ENCODE measurements at places on chromosomes 5 and 9.

DNA sequence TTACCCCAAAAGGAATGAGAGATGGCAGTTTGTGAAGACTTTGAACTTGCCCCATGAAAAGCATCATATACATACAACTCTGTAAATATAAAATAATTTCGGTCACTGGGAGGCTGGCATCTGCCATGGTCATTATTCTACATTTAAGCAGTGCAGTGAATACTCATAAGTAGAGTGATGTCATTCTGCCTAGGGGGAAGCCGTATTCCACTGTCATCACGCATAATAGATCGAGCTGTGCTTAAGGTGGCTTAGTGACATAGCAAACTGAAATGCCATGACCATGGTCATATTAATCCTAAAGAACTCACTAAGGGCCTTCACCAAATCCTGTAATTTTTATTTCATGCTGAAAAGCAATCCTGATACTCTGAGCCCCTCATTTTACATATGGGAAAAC lies 42.4 kb upstream of the NR4A3 start:
- no peak for DNase-seq

- no peak for DNase-seq
Observed at GRCh38 chr5:166594567-166594966, 1696.9 kb upstream of the WWC1 start.

- DNase-seq: no peak
Observed at GRCh38 chr5:66643387-66643786, 47.2 kb downstream of the MAST4 start.

- DNase-seq: peak; percentile 19
Observed at GRCh38 chr9:134475011-134475790, 148.9 kb downstream of the RXRA start.

- DNase-seq: no peak
Observed at GRCh38 chr5:134837530-134838181, 8.1 kb upstream of the C5orf24 start.

GRCh38 chr5:56649569-56649968 lies 165.8 kb upstream of the MAP3K1 start:
- DNase-seq: no peak

- no peak for DNase-seq
Observed at GRCh38 chr5:573976-574375, 38.2 kb upstream of the CEP72 start.

- no peak for DNase-seq
Observed at GRCh38 chr5:116930616-116931015, 356.0 kb upstream of the SEMA6A start.

DNA sequence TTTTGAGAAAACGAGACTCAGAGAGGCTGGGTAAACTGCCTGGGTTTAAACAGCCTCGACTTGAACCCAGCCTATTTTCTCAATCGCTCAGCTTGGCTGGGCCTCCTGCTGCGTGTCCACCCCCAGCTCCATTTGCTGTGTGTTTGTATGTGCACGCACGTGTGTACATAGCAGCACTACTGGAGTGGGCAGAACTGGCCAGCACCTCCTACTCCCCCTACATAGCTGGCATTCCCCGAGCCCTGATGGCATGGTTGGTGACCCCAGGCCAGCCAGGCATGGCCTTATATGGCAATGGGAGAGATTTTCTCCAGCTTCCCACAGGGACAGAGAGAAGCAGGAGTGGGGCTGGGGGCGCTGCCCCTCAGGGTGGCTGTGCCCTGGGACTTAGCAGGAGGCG lies 4.1 kb downstream of the AIF1L start:
- no peak for DNase-seq

- no peak for DNase-seq
Observed at GRCh38 chr5:134879456-134879855, 5.3 kb downstream of the TXNDC15 start.

- peak; percentile 35 for DNase-seq
Observed at GRCh38 chr5:106964132-106964531, 706.6 kb downstream of the EFNA5 start.

GRCh38 chr5:65933295-65933694 lies 6.9 kb downstream of the ERBIN start:
- no peak for DNase-seq

DNA sequence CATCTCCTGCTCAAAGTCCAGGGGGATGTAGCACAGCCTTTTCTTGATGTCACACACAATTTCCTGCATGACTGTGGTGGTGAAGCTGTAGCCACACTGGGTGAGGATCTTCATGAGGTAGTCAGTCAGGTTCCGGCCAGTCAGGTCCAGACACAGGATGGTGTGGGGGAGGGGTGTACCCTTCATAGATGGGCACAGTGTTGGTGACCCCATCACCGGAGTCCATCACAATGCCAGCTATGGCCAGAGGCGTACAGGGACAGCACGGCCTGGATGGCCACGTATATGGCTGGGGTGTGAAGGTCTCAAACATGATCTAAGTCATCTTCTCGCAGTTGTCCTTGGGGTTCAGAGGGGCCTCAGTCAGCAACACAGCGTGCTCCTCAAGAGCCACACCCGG lies 19.7 kb upstream of the SPZ1 start:
- DNase-seq: no peak

- DNase-seq: no peak
Observed at GRCh38 chr9:127729522-127730256, 5.4 kb downstream of the TOR2A start.

DNA sequence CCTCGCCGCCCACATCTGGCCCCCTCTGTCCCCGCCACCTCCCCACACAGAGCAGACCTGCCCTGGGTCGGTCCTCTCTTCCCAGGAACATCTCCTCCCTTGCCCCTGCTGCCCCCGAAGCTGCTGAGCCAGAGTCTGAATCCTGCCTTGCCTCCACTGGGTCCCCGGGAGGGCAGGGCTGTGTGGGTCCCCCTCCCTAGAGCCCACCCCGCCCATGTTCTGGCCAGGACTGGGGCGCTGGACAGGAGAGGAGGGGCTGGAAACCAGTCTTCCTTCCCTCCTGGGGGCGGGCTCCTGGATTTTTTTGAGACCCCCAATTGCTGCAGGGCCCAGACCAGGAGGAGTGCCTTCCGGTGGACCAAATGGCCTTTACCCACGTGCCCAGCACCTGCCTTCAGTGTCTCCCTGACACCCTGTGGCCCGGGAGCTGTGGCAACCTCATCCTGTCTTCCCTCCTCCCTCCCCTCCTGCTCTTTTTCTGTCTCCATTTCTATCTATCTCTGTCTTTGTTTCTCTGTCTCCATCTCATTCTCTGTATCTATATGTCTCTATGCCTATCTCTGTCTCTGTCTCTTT lies 12.1 kb downstream of the MRPL36 start:
- DNase-seq: no peak

- no peak for DNase-seq
Observed at GRCh38 chr5:117594166-117594565, 1019.5 kb upstream of the SEMA6A start.

GRCh38 chr5:105617436-105618215 lies 2053.1 kb downstream of the EFNA5 start:
- DNase-seq: no peak

- no peak for DNase-seq
Observed at GRCh38 chr5:34749431-34749873, 89.5 kb upstream of the TTC23L start.

DNA sequence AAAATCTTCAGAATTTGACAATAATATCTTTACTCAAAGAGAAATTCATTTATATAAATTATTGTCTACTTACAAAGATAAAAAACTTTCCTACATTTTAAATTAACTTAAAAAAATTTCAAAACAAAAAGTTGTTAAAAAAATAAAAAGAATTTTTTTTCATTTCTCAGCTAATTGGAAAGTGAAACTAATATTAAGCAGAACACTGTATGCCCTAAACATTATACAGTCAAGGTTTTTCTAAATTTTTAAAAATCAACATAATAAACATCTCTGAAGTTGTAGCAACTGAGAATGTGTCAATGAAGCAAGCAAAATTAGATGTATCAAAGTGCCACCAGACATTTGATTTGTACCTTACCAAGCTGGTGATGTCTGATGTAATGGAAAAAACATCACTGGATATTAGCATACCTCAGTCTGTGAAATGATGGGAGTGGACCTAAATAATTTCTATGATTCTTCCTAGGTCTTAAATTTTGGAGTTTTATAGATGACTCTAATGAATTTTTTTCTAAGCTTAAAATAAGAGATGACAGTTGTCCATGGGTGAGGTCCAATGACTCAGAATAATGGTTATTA lies 290.1 kb downstream of the ADAMTS6 start:
- DNase-seq: no peak

DNA sequence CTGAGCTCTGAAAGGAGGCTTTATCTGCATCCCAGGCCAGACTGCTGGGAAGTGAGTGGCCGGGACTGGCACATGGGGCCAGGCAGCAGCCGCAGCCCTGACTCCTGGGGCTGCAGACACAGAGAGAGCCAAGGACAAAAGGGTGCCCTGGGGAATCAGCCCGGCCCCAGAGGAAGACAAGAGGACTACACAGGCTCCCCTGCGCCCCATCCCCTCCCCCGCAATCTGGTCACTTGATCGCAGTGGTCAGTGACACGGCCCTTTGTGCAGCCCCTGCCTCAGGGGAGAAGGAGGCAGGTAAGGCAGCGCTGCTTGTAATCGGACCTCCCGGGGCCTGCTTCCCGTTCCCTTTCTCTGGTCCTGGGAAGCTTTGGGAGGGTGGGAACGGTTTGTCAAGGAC lies 55.5 kb upstream of the FUBP3 start:
- DNase-seq: no peak

- no peak for DNase-seq
Observed at GRCh38 chr5:114311968-114312367, 49.9 kb upstream of the KCNN2 start.

DNA sequence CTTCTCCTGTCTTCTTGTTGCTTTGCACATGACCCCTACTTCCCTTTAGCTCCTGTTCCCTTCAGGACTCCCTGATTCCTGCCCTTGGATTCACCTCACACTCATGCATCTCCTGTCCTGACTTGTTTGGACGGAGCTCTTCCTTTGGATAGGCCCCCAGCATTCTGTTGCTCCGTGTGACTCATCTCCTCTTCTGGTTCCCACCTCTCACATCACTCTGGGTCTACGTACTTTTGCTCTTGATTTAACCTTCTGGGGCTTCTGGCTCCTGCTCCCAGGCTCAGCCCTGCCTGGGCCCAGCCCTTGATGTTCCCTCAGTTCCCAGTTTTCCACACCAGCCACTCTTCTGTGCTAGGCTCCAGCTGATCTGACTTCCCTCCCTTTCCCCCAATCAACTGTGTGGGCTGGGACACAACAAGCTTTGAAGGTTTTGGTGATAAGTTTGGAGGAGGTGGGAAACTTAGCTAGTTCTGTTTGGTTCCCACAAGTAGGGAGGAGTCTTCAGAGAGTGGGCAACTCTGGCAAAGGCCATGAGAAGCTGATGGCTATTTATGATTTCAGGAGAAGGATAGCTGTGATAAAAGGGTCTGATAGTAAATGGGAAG lies 331.5 kb downstream of the ARHGEF28 start:
- DNase-seq: no peak

- no peak for DNase-seq
Observed at GRCh38 chr9:69040646-69041045, 5.1 kb downstream of the FXN start.

DNA sequence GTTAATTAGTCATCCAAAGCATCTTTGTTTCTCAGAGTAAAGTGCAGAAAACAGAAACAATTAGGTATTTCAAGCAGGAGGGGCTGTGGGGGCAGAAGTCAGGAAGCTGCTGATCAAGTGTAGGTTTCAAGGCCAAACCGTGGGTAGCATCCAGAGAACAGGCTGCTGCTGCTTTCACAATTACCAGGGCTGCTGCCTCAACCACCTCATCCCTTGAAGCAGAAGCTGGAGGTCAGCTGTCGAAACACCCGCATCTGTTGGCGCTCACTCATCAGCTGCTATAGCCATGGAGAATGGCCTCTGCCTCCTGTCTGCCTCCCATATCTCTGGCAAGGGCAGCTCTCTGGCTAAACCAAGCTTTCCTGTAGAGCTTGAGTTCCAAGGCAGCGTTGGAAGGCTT lies 122.9 kb upstream of the OSMR start:
- DNase-seq: no peak

- no peak for DNase-seq
Observed at GRCh38 chr5:134131578-134132350, 17.3 kb downstream of the TCF7 start.

DNA sequence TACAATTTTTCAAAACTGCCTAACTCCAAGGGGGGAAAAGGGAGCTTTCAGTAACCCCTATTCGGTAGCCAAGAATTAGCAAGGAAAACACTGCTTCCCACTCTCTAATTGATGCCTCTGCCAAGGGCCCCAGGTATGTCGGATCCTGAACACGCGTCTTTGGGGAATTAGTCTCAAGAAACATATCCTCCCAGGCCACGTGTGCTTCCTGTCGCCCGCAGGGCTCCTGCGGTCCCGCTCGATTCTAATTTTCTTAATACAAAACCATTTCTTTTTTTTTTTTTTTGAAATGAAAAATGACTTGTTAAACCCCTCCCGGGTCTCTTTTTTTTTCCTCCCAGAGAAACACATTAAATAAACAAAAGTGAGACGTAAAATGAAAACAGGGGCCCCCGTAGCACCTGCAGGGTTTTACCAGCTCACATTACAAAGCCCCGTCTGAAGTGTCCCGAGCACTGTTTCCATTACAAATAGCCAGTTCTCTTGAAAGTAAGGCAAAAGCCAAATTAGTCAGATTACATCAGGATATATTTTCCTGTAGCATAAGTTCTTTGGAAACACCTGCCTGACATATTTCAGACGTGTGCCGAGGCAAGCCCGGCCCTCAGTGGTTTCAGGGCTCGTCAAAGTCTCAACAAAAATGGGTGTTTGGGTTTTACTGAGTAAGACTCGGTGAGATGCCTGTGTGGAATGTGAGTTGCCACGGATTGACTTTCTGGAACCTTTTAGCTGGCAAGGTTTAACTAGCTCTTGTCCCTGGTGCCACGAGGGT lies 21.5 kb downstream of the SMIM23 start:
- DNase-seq: no peak

DNA sequence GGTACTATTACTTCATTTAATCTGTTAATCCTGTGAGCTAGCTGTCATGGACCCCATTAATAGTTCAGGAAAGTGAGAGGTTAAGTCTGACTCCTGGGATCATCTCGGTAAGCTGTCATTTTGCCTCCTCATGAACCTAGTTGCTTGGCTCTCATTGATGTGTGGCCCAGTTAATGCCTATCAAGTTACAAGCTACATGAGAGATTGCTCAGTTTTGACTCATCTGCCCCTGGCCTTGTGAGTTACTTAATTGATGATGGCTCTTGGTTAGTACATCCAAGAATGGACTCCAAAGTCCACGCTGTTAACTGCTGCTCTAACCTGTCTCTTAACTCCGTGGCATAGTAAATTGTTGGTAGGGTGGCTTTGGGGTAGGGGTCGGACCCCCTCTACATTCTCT lies 23.9 kb downstream of the LARP1 start:
- no peak for DNase-seq

GRCh38 chr5:172859966-172860365 lies 25.9 kb downstream of the ERGIC1 start:
- no peak for DNase-seq

DNA sequence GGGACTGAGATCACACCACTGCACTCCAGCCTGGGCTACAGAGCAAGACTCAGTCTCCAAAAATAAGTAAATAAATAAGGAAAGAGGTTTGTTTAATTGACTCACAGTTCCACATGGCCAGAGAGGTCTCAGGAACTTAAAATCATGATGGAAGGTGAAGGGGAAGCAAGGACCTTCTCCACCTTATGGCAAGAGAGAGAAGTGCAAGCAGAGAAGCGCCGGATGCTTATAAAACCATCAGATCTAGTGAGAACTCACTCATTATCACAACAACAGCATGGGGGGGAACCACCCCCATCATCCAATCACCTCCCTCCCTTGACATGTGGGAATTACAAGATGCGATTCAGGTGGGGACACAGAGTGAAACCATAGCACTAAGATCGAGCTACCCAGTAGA lies 22.8 kb upstream of the RGMB start:
- no peak for DNase-seq
